ENCODE measurements at places on chromosomes 4 and X.
A peak's percentile ranks its signal among the peaks of the same experiment; 100 is the strongest.

- DNase-seq = no peak
These were observed 168.7 kb upstream of the HAND2 start for GRCh38 chr4:173698557-173699262.

GRCh38 chr4:8370106-8370787 is 70.3 kb downstream of the ACOX3 start:
- DNase-seq = no peak

DNA sequence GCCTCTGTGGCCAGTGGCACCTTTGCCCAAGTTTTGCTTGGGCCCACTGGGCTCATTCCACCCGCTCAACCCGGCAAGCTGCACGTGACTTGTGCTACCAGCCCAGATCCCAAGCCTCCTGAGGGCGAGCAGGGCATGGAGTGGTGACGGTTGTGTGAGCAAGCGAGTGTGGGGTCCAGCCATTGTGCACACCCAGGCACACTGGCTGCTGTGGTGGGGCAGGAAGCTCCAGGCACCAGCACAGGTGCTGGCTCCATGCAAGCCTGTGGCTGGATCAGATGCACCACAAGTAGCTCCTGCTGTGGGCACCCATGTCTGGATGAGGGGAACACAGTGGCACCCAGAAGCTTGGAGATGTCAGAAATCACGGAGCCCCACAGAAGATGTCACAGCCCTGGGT is 557.0 kb upstream of the GNPDA2 start:
- DNase-seq = no peak

DNA sequence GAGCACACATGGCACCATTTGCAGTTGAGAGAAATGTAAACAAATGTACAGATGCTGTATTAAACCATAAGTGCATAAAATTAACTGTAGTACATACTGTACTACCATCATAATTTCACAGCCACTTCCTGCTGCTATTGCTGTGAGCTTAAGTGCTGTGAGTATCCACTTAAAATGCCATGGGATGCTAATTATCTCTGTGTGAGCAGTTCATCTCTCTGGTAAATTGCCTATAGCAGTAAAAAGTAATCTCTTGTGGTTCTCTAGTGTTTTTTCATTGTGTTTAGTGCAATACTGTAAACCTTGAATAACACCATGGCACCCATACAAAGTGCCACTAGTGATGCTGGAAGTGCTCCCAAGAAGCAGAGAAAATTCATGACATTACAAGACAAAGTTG is 9.9 kb upstream of the SCOC start:
- no peak for DNase-seq

GRCh38 chr4:6292376-6293096 is 22.9 kb downstream of the WFS1 start:
- DNase-seq = no peak

DNA sequence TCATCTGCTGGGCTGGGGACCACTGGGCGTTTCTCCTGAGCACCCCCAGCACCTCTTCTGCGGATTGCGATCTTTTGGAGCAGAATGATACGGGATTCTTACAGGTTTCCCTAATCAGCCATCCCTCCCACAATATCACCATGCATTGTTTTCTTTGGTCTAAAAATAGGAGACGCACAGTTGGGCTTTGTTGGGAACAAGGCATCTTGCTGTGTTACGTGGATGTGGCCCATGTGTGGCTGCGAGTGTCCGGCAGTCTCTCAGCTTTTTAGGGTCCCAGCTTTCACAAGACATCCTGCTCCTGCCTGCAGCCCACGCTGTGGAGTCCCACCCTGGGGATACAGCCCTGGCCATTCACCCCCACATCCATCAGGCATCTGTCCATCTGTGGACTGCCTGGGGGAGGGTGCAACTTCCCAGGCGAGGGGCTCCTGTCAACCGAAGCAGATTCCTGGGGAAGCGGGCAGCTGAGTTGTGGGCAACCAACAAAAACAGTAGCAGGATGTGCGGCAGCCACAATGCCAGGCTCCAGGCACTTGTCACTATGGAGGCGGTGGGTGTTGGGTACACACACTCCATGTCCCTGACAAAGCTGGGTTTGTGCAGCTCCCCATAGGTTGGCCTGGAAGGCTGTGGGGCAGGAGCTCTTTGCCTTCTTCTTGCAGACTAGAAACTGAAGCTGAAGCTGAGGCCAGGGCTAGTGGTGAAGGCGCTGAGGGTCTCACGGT is 185.5 kb upstream of the PSAPL1 start:
- DNase-seq = peak; percentile 50

DNA sequence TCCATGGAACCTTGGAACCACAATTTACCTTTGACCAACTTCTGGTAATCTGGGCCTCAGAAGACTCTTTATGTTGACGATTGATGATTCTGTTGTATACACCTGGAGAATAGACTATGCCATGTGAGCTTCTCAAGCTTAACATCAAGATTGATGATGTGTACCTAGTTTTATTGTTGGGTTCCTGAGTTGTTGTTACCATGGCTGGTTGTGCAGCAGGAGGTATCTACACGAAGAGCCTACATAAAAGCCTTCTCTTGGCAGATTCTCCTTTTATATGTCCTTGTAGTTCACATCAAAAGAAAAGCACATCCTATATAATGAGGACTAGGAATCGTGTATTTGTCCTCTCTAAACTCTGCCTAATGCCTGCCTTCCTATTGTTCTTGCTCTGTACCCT is 272.0 kb downstream of the DTHD1 start:
- DNase-seq = no peak
